ENCODE measurements at places on chromosomes 6 and 20. TPM values are rescaled to one million over a fixed set of nuclear protein-coding genes. Genes with fewer than 3 reads are reported as not detected.

GRCh38 chr6:107221519-107221918 is 106.2 kb upstream of the BEND3 start:
- no peak for DNase-seq
- no peak overlapping the region for H3K4me3 ChIP-seq
- H3K27me3 ChIP-seq: no peaks in the 10 kb centered on the region
- H3K4me1 ChIP-seq: peaks cover 10% of the 10 kb centered on the region
- peaks cover 2% of the 10 kb centered on the region for H3K36me3 ChIP-seq
- H3K27ac ChIP-seq: no peak overlapping the region

- H3K27ac ChIP-seq: no peak overlapping the region
- no peaks in the 10 kb centered on the region for H3K36me3 ChIP-seq
- no peak for DNase-seq
- no peaks in the 10 kb centered on the region for H3K27me3 ChIP-seq
- peaks cover 2% of the 10 kb centered on the region for H3K4me1 ChIP-seq
Measured at GRCh38 chr6:156160007-156160794, 617.0 kb upstream of the ARID1B start.

DNA sequence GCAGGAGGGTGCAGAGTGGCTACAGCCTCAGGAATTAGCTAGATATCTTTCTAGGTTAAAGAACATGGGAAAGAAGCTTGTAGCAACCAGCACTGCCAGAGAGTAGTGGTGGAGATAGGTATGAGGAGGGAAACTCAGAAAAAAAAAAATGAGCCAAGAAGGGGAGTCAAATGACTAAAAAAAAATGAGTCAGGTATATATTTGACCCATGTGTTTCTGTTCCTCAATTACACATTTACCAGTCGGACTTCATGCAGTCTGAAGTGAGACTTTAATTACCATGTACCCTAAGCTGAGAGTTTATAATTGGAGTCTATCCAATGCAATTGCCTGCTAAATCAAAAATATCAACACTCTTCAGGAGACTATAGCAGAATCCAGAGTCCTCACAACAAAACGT is 964.6 kb downstream of the HACE1 start:
- H3K36me3 ChIP-seq: no peaks in the 10 kb centered on the region
- H3K27me3 ChIP-seq: no peaks in the 10 kb centered on the region
- H3K4me3 ChIP-seq: no peak overlapping the region
- no peak for DNase-seq

DNA sequence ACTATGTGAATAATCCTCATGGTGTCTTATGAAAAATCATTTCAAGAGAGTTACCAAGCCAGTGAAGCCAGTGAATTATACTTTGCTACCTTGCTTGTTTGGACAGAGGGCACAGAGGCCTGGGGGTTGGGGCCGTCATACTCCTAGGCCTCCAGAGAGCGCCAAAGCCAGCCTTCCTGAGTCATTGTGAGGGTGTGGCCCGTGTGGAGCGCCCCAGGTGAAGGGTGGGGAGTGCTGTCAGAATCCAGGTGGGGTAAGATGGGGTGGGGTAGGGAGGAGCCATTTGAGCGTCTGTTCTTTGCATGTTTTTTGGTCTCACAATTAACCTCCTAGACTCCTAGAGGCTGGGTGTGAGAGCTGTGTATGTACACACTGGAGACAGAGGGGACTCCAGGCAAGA is 71.1 kb downstream of the PERP start:
- H3K4me3 ChIP-seq: no peak overlapping the region
- DNase-seq: no peak
- no peaks in the 10 kb centered on the region for H3K27me3 ChIP-seq
- peaks cover 3% of the 10 kb centered on the region for H3K4me1 ChIP-seq
- no peaks in the 10 kb centered on the region for H3K36me3 ChIP-seq
- H3K27ac ChIP-seq: no peak overlapping the region

GRCh38 chr20:25051386-25052155 is 6.4 kb downstream of the ACSS1 start:
- H3K27ac ChIP-seq: no peak overlapping the region
- H3K36me3 ChIP-seq: no peaks in the 10 kb centered on the region
- peaks cover 73% of the 10 kb centered on the region for H3K27me3 ChIP-seq
- no peak for DNase-seq

- H3K27ac ChIP-seq: peak overlapping the region; percentile 79
- H3K4me3 ChIP-seq: no peak overlapping the region
Measured at GRCh38 chr20:25360631-25361286, 29.9 kb downstream of the ABHD12 start.

DNA sequence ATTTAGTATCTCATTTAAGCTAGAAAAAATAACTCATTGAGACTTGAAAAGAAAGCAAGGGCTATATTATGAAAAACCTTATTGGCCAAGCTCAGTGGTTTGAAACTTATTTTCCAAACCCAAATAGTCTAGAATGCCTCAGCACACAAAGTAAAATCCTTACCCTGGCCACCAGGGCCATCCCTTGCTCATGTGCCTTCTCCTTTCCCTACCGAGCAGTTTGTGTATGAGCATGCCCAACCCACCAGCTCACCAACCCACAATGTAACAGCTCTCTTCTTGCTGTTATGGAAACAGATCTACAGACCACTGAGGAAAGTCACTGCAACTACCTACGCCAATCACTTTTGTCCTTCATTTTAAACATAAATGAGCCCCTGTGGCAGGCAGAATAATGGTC is 79.6 kb upstream of the CARMIL1 start:
- H3K36me3 ChIP-seq: no peaks in the 10 kb centered on the region
- H3K27ac ChIP-seq: no peak overlapping the region
- no peak for DNase-seq
- no peak overlapping the region for H3K4me3 ChIP-seq
- no peaks in the 10 kb centered on the region for H3K27me3 ChIP-seq
- H3K4me1 ChIP-seq: no peaks in the 10 kb centered on the region

GRCh38 chr6:106637717-106638341 is 8.5 kb downstream of the QRSL1 start:
- peaks cover 26% of the 10 kb centered on the region for H3K36me3 ChIP-seq
- H3K27ac ChIP-seq: no peak overlapping the region
- H3K27me3 ChIP-seq: no peaks in the 10 kb centered on the region
- H3K4me1 ChIP-seq: peaks cover 14% of the 10 kb centered on the region
- no peak for DNase-seq

DNA sequence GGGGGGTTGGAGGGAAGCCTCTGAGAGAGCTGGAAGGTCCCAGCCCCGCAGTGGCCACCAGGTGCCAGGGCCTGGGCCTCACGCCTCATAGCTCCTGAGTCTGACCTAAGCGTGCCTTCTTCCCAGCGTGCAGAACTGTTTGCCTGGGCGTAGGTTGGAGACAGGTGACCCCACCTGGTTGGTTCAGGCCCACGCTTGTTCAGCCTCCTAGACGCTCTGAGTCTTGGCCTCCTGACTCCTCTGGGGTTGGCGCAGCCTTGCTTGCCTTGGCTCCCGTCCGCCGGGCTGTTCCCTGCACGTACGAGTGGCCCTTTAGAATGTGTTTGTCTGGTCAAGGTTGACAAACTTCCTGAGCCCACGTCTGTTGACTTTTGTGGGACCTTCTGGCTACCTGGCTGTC is 70.8 kb downstream of the EYA2 start:
- H3K36me3 ChIP-seq: no peaks in the 10 kb centered on the region
- no peak overlapping the region for H3K4me3 ChIP-seq
- no peak overlapping the region for H3K27ac ChIP-seq
- H3K27me3 ChIP-seq: no peaks in the 10 kb centered on the region
- no peaks in the 10 kb centered on the region for H3K4me1 ChIP-seq

DNA sequence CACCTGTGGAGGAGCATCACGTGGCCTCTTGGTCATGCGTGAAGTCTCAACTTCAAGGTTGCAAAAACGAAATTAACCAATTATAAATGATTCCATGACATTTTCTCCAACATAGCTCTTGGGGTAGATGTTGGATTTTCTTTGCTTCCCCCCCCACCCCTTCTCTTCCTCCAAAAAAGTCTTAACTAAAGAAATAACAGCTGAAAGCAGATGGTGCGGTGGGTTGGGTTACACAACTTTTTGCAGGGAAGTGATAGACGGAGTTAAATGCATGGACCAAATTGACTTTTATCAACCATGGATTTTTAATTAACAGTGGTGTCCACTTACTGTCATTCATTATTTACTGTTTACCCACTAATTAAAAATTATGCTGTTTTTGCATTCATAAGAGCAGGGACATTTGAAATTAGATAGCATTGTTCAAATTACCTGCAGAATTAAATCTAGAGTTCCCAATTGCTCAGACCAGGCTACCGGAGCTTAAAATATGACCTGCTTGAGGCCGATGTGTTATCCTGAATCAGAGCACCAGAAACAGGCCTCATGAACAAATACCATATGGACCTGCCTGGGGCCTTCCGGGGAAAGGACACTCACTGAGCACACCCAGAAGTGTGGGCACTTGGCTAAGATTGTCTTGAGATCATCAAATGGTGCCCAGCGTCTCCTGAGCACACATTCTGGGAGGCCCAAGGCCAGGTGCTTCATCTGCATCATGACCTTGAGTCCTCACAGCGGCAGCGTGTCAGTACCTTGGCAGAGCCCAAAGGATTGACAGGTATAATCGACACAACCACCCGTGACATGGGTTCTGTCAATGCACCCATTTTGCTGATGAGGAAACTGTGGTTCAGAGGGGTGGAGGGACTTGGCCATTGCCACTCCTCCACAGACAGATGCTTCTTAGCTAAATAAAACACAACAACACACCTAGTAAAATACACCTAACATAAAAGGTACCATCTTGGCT is 41.5 kb downstream of the APCDD1L start:
- no peaks in the 10 kb centered on the region for H3K27me3 ChIP-seq
- no peak overlapping the region for H3K27ac ChIP-seq
- H3K4me3 ChIP-seq: no peak overlapping the region
- H3K36me3 ChIP-seq: peaks cover 4% of the 10 kb centered on the region
- H3K4me1 ChIP-seq: no peaks in the 10 kb centered on the region

GRCh38 chr6:141541581-141542324 is 591.0 kb upstream of the GJE1 start:
- no peak overlapping the region for H3K27ac ChIP-seq
- H3K4me1 ChIP-seq: no peaks in the 10 kb centered on the region
- H3K36me3 ChIP-seq: no peaks in the 10 kb centered on the region

DNA sequence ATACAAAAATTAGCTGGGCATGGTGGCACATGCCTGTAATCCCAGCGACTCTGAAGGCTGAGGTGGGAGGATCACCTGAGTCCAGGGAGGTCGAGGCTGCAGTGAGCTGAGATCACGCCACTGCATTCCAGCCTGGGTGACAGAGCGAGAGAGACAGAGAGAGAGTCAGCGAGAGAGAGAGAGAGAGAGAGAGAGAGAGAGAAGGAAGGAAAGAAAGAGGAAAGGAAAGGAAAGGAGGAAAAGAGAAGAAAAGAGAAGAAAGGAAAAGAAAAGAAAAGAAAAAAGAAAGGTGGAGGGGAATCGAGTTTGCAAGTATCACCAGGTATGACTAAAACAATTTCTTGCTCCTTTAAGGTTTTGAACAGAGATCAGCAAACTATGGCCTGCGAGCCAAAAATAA is 152.3 kb downstream of the BTBD9 start:
- H3K4me1 ChIP-seq: no peaks in the 10 kb centered on the region
- DNase-seq: no peak
- peaks cover 3% of the 10 kb centered on the region for H3K36me3 ChIP-seq
- no peak overlapping the region for H3K27ac ChIP-seq
- H3K4me3 ChIP-seq: no peak overlapping the region

GRCh38 chr20:64244281-64244805 is 11.2 kb upstream of the PCMTD2 start:
- no peak for DNase-seq
- no peak overlapping the region for H3K27ac ChIP-seq
- no peaks in the 10 kb centered on the region for H3K27me3 ChIP-seq
- no peaks in the 10 kb centered on the region for H3K4me1 ChIP-seq
- H3K4me3 ChIP-seq: no peak overlapping the region
- no peaks in the 10 kb centered on the region for H3K36me3 ChIP-seq

DNA sequence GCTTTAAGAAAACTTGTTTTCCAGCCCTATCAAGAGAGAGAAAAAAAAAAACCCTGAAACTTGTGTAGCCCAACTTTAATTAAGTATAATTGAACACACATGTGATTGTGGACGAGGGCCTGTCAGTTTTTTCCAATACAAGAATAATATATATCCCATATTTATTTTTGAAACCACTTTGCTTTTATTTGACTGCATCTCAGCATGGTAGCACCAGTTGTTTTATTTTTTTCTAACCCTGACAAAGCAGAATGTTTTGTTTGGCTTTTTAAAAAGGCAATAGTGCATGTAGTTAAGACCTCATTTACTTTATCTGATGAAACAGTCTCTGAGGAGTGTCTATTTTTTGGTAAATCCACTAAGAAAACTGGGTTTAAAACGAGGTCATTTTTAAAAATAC is 257.7 kb downstream of the CDKAL1 start:
- H3K36me3 ChIP-seq: peaks cover 4% of the 10 kb centered on the region
- no peak for DNase-seq
- H3K4me1 ChIP-seq: peaks cover 38% of the 10 kb centered on the region
- H3K27me3 ChIP-seq: peaks cover 4% of the 10 kb centered on the region
- H3K27ac ChIP-seq: no peak overlapping the region

- H3K4me3 ChIP-seq: no peak overlapping the region
- H3K27ac ChIP-seq: no peak overlapping the region
- H3K4me1 ChIP-seq: peaks cover 13% of the 10 kb centered on the region
- H3K27me3 ChIP-seq: no peaks in the 10 kb centered on the region
- H3K36me3 ChIP-seq: no peaks in the 10 kb centered on the region
- no peak for DNase-seq
Measured at GRCh38 chr20:34322267-34323105, 19.3 kb upstream of the AHCY start.

- H3K36me3 ChIP-seq: no peaks in the 10 kb centered on the region
- no peak for DNase-seq
- no peak overlapping the region for H3K4me3 ChIP-seq
- H3K27ac ChIP-seq: no peak overlapping the region
- H3K4me1 ChIP-seq: peaks cover 2% of the 10 kb centered on the region
- no peaks in the 10 kb centered on the region for H3K27me3 ChIP-seq
Measured at GRCh38 chr20:10090588-10091166, 55.9 kb downstream of the ANKEF1 start.

DNA sequence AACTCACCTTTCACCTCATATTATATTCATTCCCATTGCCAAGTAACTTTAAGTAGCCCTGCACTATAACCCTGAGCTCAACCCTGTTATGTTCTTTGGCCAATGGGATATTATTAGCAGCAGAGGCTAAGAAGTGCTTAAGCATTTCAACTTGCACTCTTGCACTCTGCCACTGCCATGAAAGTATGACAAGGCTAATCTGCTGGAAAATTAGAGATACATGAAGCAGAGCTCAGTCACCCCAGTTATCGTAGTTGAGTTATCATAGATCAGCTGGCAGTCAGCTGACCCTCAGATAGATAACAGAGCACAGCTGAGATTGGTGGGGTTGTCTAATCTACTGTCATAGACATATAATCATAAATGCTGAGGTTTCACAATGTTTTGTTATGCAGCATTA is 209.4 kb upstream of the RUNX2 start:
- no peak for DNase-seq
- no peak overlapping the region for H3K27ac ChIP-seq
- H3K4me1 ChIP-seq: peaks cover 2% of the 10 kb centered on the region
- no peak overlapping the region for H3K4me3 ChIP-seq

- no peak overlapping the region for H3K4me3 ChIP-seq
- no peak for DNase-seq
- no peaks in the 10 kb centered on the region for H3K27me3 ChIP-seq
- H3K27ac ChIP-seq: no peak overlapping the region
- H3K4me1 ChIP-seq: no peaks in the 10 kb centered on the region
Measured at GRCh38 chr20:8060977-8061376, 41.4 kb upstream of the TMX4 start.

Gene CFB
- total RNA-seq: 3.9 TPM

Gene SMOC2
- total RNA-seq: 5.9 TPM

Gene ASIP
- not detected for total RNA-seq

Gene BCKDHB
- total RNA-seq: 34.8 TPM

Gene HDGFL1
- not detected for total RNA-seq

Gene TAP2
- 5.1 TPM for total RNA-seq

Gene NRSN1
- total RNA-seq: not detected

Gene SAMD3
- 0.69 TPM for total RNA-seq

Gene MACROD2
- total RNA-seq: 6.4 TPM

Gene SLC17A1
- total RNA-seq: 0.49 TPM

Data from progenitor cell of endocrine pancreas (in vitro differentiated cells).